ENCODE measurements at places on chromosomes 13 and 19.

DNA sequence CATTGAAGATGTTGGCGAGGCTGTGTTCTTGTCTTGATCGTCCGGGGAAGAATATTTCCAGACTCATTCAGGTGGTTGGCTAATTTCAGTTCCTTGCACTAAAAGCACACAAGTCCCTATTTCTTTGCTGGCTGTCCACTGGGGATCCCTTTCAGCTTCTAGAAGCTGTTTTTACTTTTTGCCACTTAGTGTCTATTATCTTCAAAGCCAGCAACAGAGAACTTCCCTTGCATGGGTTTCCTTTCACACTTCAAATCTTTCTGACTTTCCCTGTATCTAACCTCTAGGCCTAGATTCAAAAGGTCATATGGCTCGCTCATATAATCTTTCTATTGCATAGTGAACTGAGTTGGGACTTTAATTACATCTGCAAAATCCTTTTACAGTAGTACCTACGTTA is 215.3 kb upstream of the PCDH9 start:
- DNase-seq = no peak

GRCh38 chr13:39415008-39415802 is 187.8 kb downstream of the LHFPL6 start:
- DNase-seq = no peak

GRCh38 chr19:39927076-39927475 is 7.4 kb downstream of the FCGBP start:
- DNase-seq = no peak

GRCh38 chr13:78719367-78719766 is 60.4 kb upstream of the OBI1 start:
- DNase-seq = no peak

DNA sequence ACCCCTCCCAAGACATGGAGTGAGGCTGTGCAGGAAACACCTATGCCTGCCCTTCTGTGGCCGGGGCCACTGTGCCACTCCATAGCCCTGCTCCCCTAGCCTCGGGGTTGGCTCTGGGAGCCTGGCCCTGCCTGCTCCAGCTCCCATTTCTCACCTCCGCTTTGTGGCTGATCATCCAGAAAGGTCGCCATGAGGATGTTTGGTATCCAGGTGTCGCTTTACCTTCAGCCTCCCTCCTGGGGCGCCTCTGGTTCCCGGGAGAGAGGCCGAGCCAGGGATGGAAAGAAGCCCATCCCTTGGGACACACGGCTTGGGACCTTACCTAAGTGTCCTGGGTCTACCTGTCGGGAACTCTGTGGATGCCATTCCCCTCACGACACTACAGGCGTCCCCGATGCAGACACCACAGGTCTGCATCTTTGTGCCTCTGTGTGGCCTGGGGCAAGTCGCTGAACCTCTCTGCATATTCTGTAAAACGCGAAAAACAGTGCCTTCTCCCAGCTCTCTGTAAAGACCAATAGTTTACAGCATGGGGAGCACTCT is 3.4 kb upstream of the MCF2L start:
- no peak for DNase-seq

GRCh38 chr13:112759053-112759452 is 69.2 kb downstream of the ATP11A start:
- no peak for DNase-seq

- DNase-seq = no peak
Observed at GRCh38 chr19:38033658-38034491, 126.9 kb downstream of the SIPA1L3 start.

- no peak for DNase-seq
Observed at GRCh38 chr19:2415281-2415972, 12.0 kb downstream of the TIMM13 start.

DNA sequence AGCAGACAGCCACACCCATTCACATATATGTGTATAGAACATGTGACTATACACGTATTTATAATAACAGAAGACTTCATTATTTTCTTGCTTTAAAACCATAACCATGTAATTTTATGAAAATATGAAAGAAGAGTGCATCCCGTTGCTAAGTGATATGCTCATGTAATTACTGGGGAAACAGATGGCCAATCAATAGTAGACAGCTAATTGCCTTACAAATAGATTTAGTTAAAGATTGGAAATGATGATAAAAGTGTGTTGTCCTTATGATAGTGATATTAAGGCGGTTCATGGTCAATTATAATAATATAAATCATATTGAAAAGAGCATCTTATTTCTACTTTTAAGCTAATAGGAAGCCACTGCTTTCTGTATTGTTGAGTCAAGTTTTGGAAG is 95.9 kb downstream of the RFC3 start:
- DNase-seq = no peak
